Stimulated activated CD4-positive, alpha-beta T cell treated with anti-CD3 and anti-CD28 coated beads, Interleukin-1b, Interleukin-23, amount 100 ng/mL, for 1 hour (primary cell): ENCODE measurements at places on chromosomes 4 and X.

DNA sequence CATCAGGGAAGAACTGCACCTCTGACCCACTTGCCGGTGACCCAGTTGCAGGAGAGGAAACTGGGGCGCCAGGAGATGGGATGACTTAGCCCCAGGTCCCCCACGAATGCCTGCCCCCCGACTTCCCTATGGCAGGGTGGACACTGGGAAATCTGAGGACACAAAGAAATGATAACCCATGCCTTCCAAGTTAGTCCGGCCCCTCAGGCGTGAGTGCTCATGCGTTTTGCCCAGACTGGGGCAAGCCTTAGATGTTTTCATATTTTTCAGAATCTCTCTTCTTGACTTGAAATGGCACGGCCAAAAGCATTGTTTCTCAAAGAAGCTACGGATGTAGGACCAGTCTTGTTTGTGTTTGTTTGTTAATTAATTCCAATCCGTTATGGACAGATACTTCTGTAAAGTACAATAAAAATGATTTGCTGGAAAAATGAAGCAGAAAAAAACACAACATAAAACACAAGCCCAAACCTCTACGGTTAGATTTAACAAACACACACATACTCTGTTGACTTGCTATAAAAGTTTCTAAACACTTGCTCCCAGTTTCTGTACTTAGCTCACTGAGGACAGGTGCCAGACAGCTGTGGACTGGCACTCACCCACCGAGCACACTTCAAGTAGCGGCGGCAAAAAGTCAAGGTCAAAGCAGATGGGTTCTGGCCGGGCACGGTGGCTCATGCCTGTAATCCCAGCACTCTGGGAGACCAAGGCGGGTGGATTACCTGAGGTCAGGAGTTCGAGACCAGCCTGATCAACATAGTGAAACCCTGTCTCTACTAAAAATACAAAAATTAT, 341.5 kb downstream of the BCOR start:
- no peak for DNase-seq

GRCh38 chr4:161817914-161818313, 345.9 kb downstream of the FSTL5 start:
- no peak for DNase-seq

DNA sequence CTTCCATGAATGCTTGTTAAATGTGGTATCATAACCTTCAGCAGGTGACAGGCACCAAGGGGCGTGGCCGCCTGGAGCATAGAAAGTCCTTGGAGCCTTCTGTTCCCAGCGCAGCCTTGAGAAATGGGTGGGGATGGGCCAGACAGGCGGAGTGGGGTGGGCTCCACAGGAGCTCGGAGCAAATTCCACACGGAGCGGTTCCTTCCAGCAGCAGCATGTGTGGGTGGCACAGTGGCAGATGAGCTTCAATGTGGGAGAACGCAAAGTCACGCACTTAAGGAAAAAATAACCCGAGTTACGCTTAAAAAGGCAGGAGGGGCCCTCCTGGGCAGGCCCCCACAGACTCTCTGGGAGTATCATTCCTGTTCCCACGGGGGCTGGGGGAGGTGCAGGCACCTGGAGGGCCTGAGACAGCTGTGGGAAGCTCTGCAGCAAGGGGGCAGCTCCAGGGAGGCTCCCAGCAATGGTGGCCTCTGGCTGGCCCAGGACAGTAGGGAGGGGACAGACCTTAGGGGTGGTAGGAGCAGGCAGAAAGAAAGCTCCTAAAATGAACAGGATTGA, 15.3 kb downstream of the TMEM271 start:
- no peak for DNase-seq

- DNase-seq: no peak
Measured at GRCh38 chr4:6423575-6423974, 48.8 kb downstream of the PPP2R2C start.

DNA sequence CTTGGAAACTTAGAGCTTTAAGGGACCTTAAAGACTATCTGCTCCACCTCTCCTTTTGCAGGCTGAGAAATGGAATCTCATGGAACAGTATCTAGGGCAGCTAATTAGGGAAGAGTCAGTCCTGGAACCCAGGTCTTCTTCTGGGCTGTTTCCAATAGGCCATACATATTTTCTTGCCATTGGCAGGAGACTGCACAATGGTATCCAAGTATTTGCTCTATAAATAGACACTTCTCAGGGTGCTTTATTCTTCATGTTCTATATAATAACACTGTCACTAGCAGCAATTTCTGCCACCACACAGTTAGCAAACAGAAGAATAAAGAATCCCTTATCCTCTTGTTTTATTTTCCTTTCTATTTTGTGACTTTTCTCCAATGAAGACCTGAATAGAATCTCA, 291.7 kb downstream of the C4orf33 start:
- no peak for DNase-seq

- DNase-seq: no peak
Measured at GRCh38 chrX:104318330-104319009, 63.7 kb upstream of the ESX1 start.

DNA sequence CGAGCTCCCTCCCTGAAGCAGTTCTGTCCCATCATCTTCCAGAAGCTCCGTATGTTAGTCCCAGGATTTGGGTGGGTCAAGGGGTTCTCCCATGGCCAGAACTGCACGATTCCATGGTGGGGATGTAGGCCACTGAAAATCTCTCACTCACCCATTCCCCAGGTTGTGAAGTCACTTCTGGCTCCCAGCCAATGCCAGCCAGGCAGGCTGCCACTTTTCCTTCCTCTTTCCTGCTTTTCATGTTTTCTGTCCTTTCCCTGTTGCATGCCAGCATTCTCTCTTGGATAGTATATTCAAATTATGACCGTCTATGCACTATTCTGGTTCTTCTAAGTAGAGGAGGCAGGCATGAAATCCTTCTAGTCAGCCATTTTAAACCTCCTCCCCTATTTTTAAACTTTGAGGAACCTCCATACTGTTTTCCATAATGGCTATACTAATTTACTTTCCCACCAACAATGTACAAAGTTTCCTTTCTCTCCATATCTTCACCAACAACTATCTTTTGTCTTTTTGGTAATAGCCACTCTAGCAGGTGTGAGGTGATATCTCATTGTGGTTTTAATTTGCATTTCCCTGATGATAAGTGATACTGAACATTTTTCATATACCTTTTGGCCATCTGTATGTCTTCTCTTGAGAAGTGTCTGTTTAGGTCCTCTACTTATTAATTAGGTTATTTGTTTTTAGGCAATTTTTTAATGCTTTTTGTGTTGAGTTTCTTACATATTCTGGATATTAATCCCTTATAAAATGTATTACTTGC, 182.1 kb upstream of the TET2 start:
- no peak for DNase-seq

GRCh38 chr4:173057442-173057841, 111.2 kb upstream of the GALNT7 start:
- DNase-seq: no peak

GRCh38 chr4:85740431-85740861, 265.5 kb downstream of the ARHGAP24 start:
- no peak for DNase-seq

GRCh38 chrX:71107762-71108360, 1.3 kb upstream of the CXorf65 start:
- DNase-seq: no peak
